ENCODE measurements at places on chromosomes 3 and 15.

DNA sequence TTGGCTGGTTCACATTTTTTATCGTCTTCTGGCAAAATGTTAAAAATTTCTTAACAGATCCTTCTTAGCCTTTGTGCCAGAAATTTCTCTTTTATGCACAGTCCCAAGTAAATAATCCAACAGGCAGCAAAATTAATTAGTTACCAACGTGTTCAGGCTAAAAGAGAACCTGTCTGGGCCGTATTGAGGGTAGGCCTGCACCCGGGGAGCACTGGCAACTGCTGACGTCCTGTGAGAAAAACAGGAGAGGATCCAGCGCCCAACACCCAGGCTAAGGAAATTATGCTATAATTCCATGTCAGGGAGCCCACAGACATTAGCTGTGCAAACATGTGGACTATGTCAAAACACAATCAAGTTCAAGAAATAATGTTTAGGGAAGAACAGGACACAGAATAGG lies 30.7 kb upstream of the CSTA start:
- DNase-seq, result no peak

GRCh38 chr15:90884719-90885431 lies 571 bp downstream of the FES start:
- no peak for DNase-seq

DNA sequence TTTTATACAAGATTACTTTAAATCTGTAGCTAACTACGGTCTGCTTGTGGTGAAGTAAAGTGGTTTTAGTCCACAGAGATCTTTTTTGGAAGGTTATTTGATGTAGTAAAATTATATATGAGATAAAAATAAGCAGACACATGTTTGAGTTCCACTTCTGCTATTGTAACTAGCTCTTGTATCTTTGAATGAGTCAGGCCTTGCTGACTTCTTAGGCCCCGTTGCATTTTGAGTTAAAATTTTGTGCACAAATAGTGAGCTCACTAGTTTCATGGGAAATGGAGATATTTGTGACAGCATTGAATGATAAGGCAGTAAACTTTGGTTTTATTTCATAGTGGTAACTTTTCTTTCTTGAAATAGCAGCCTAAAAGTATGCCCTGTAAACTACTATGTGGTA lies 42.6 kb downstream of the ARIH1 start:
- no peak for DNase-seq

DNA sequence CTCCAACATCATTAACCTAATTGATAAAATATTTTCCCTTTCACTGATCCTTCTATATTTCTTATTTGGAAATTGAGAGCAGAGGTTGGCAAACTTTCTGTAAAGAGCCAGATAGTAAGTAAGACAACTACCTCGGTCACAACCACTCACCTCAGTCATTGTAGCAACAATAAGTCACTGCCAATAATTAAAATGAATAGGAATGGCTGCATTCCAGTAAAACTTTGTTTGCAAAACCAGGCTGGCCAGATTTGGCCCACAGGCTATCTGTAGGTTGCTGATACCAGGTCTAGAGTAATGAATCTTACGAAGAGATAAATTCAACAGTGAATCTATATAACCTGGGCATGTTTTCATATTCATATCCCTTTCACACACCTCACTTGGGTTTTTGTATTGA lies 316.2 kb upstream of the TBC1D5 start:
- no peak for DNase-seq

GRCh38 chr3:100581650-100582049 lies 27.8 kb upstream of the ADGRG7 start:
- no peak for DNase-seq

DNA sequence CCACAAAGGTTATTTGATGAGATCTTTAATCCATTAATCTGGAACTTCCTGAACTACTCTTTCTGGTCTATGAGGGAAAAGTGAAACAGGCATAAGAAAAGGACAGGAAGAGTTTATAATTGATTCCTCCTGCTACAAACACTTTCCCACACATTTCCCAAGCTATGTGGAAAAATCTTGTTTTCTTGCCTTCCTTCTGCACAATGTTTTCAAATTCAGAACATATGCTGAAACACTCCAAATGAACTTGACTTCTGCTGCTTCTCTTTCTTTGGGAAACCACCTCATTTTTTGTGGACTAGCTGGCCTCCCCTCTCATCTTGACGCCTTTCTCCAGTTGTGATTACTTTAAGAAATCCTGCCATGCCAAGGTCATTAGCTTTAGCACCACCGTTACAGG lies 100.7 kb upstream of the PTPRG start:
- DNase-seq, result no peak

GRCh38 chr3:135803028-135803692 lies 162.4 kb upstream of the PPP2R3A start:
- DNase-seq, result no peak

DNA sequence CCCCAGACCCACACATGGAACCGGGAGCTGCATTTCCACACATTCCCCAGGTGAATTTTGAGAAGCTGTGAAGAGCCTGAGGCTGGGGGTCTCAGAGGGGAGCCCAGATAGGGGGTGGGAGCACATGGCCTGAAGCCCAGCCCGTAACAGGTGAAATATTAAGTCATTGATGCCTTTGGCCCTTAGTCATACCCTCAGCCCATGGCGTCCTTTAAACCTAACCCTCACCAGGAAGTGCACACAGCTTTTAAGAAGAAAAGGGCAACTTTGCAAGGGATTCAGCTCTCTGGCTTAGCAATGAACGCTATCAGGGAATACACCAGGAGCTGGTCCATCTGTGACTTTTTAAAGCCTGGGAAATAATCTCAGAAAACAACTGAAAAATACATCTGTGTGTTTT lies 40.6 kb downstream of the WNT7A start:
- DNase-seq, result no peak

- peak; percentile 95 for DNase-seq
Measured at GRCh38 chr3:148932972-148933371, 58.4 kb upstream of the GYG1 start.

DNA sequence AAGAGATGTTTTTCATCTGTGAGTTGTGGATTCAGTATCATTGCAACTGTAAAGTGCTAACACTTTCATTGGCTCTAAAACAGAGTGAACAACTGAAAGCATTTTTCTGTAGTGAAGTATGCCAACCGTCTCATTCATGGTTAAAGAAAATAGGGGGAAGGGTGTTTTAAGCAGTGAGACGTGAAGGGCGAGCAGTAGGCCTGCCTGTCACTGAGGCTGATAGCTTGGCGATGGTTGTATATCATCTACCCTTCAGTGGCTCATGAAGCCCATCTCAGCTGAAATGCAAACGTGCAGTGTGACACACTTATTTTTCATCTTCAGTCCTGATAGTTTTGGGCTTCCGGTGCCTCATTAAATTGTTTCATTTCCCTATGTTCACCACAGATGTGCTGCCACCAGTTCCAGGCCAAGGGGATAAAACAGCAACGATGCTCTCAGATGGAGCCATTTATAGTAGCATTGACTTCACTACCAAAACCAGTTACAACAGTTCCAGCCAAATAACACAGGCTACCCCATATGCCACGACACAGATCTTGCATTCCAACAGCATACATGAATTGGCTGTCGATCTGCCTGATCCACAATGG lies 562.0 kb downstream of the ROBO2 start:
- no peak for DNase-seq

- no peak for DNase-seq
Measured at GRCh38 chr3:82461049-82461889, 699.8 kb upstream of the GBE1 start.

GRCh38 chr3:10992943-10993728 lies 588 bp downstream of the SLC6A1 start:
- no peak for DNase-seq

DNA sequence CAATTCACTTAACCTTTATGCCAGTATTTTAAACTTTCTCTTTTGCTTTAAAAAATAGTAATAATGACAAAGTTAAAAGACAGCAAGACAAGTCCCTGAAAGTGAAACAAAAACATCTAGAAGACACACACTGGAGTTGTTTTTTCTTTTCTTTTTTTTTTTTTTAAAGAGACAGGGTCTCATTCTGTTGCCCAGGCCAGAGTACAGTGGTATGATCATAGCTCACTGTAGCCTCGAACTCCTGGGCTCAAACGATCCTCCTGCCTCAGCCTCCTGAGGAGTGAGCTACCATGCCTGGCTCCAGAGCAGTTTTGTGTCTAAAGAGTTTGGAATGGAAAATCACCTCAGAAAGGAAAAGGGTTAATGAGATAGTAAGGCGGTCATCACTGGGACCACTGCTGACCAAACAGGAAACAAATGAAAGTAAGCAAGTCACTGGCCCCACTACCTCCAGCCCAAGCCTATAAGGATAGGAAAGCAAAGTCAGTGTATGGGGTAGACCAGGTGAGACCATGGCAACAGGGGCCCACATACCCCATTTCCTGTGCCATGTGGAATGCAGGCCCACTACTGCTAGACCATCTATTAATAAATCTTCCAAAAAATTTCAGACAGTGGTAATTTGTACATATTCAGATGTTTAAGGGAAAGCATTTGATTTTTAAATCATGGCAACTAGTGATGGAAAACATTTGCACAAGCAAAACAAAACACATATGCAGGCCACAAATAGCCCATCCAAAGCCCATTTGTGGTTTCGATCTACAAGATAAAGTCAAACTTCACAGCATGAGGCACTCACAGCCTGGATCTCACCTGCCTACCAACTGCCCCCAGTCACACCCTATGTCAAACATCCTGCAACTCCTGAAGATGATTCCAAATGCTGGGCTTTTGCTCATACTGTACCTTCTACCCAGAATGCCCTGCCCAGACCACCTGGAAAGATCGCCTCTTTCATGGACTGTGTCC lies 62.6 kb downstream of the OSBPL10 start:
- DNase-seq, result no peak

DNA sequence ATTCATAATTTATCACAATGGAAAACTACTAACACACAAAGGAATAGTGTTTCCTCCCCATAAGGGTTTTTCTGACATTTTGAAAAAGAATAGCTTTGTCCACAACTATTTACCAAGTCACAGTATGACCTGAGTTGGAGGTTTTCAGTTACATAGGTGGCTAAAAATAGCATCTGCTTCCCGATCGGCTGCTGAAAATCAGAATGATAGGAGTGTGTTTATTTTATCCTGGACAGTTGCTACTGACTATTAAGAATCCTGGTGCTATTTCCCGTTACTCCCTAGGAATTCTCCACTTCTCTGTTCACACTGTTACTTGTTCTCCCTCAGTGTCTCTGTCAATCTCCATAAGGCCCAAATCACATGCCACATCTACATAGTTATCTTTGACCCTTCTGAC lies 353.9 kb upstream of the RARB start:
- DNase-seq, result no peak

DNA sequence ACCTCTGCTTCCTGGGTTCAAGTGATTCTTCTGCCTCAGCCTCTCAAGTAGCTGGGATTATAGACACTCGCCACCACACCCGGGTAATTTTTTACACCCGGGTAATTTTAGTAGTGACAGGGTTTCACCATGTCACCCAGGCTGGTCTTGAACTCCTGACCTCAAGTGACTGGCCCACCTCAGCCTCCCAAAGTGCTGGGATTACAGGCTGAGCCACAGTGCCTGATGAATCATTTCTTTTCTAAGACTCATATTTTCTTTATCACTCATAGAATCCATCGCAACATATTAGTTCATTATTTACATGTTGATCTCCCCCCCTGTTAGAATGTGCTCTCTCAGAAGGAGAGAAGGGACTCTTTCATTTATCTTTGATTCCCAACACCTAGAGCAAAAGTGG lies 109.5 kb upstream of the PTPRG start:
- DNase-seq, result no peak
